ENCODE measurements at places on chromosomes 4 and X.

DNA sequence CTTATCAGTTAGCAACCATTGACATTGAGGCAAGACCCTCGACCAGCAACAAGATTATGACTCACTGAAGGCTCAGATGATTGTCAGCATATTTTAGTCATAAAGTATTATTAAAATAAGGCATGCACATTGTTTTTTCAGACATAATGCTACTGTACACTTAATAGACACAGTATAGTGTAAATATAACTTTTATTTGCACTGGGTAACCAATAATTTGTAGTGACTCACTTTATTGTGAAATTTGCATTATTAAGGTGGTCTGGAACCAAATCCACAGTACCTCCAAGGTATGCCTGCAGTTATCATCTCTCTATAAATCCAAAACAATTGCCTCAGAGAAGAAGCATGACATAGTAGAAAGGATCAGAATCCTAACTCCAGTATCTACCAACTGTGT, 330.1 kb upstream of the SMIM31 start:
- DNase-seq: no peak

GRCh38 chr4:40811956-40812355, 62.2 kb downstream of the NSUN7 start:
- no peak for DNase-seq

GRCh38 chr4:27088491-27088890, 227.8 kb downstream of the STIM2 start:
- no peak for DNase-seq

GRCh38 chr4:16659079-16659478, 239.4 kb downstream of the LDB2 start:
- DNase-seq: no peak

- DNase-seq: no peak
Measured at GRCh38 chr4:128481752-128482480, 194.3 kb upstream of the PGRMC2 start.

DNA sequence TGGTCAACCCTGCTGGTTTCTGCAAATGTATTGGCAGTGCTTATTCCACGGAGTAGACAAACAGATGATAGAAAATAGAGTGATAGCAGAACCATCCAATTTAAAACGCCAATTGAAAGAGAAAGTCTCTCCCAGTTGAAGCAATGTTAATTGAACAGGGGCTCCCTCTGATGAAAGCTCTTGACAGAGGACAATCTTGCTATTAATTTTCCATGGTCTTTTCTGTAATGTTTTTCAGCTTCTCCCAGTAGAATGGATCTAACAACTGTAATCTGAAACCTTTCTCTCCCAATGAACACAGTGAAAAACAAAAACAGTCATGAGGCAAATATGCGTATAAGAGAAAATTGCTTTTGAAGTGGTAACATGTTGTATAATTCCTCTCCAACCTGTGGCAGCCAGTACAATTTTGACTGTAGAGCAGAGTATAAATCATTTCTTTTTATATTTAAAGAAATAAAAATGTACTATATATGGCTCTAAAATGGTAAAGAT, 225.1 kb upstream of the GALNTL6 start:
- DNase-seq: no peak
